ENCODE measurements at places on chromosomes 4 and X.

GRCh38 chrX:73508861-73509260, 54.1 kb upstream of the CHIC1 start:
- no peak for DNase-seq

DNA sequence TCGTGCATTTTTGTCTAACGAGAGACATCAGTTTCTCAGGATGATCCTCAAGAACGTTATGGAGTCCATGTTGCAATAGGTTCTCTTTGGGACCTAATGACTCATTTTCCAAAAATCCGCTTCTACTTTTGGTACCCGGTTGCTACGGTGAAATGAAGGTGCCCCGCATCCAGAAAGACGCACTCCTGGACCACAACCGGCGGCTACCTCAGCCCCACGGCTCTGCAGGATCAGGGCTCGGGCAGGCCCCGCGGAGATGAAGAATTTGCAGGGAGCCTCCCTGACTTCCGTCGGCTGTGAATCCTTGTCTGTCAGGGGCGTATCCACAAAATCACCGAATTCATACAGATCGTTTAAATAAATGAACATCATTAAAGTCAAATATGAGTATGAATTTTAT, 15.6 kb downstream of the GTPBP6 start:
- DNase-seq, result peak; percentile 44

DNA sequence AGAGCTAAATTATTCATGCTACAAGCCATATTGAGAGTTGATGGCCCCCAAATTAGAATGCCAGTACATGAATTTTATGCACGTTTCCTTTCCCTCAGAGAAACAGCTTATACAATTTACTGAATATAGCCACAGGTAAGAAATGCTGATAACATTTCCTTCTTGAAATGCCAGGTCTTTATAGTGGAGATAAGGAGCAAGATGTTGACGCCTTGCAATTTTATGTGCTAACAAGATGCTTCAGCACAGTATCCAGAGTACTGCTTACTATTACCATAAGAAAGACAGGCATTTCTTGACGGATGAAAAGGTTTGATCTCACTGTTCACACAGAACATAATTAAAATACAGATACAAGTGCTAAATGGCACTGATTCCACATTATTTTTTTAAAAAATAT, 223.2 kb upstream of the CTSO start:
- DNase-seq, result no peak

DNA sequence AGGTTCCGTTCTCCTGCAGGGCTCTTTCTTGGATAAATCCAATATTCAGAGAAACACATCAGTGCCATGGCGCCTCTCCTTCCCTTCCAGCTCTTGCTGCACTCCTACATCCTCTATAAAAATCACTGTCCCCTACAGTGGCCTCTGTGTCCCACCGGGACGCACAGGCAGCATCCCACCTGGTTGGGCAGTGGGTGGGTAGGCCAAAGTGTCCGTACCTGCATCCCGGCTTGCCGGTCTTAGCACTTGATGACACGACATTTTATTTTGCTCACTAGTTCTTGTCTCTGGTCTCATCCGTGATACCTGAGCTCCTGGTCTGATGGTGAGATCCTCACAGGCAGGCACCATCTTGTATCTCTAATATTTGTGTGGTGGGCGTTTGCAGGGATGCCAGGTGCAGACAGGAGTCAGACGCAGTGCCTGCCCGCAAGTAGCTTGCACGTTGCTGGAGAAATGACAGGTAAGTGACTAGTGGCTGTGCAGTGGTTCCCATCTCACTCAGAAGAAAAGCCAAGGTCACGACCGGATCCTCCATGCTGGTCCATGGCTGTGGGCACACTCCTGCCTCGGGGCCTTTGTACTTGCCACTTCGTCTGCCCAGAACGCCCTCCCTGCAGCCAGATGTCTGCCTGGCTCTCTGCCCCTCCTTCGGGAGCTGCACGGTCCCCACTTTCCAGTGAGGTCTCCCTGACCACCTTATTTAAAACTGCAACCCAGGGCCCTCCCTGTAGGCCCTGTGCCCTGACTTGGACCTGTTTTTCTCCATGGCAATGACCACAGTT, 109.7 kb downstream of the SORCS2 start:
- DNase-seq, result no peak

- DNase-seq, result peak; percentile 94
These were observed at the start of gene STPG2 for GRCh38 chr4:98143001-98143899. Gene STPG2, minus strand, starts transcription at chr4:98143476.

GRCh38 chr4:10160281-10160856, 43.8 kb upstream of the WDR1 start:
- no peak for DNase-seq

GRCh38 chr4:42330002-42330592, 67.2 kb upstream of the SHISA3 start:
- DNase-seq, result no peak

- no peak for DNase-seq
These were observed 1746.4 kb upstream of the PCDH7 start for GRCh38 chr4:28973587-28974350.

DNA sequence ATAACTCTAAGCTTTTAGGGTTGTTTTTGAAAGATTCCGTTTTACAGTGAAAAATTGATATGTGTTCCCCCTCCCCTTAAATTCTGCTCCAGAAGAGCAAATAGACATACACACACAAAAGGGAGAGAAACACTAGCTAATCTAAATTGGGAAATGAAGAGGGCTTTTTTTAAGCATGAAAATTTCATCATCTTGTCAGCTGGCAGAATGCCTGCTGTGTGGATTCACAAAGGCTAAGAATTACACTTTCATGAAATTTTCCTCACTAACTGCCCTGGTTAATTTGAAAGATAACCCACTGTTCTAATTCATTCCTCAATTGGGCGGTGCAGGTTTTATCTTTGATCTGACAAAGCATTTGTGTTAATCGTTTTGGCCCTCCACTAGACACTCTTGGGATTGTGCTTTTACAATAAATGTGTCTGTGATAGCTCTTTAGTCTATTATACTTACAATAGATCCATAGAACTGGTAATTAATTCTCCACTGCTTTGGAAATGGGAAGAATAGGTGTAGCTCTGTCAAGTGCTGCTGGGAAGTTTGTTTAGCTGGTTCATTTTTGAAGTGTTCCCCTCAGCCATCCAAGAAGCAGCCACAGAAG, 152.9 kb downstream of the POLA1 start:
- no peak for DNase-seq

- DNase-seq, result no peak
These were observed 140.5 kb upstream of the RAPGEF2 start for GRCh38 chr4:158962393-158962792.

DNA sequence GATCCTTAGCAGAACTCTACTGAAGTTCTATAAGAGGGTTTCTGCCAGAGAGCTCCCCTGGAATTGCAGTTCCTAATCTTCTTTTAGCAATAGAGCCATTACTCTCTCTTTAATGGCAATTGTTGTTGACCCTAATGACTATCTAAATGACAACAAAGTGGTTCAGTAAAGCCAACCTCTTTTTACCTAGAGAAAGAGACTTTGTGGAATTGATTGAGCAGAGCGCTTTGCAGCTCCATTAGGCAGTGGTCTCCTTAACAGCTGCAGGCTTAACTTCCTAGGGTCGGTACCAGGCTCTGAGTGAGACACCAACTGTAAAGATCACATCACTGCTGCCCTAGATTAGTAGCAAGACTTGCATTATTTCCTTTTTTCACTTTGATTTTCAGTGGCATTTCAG, 1472.9 kb upstream of the TENM3 start:
- no peak for DNase-seq

DNA sequence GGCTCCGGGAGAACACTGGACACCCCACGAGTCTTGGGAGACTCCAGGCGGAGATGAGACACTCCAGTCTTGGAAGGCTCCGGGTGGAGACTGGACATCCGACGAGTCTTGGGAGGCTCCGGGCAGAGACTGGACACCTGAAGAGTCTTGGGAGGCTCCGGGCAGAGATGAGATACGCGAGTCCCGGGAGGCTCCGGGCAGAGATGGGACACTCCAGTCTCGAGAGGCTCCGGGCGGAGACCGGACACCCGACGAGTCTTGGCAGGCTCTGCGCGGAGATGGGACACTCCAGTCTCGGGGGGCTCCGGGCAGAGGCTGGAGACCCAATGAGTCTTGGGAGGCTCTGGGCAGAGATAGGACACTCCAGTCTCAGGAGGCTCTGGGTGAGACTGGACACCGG, 28.1 kb upstream of the LANCL3 start:
- no peak for DNase-seq

GRCh38 chr4:67762086-67762485, 7.9 kb upstream of the GNRHR start:
- DNase-seq, result no peak

GRCh38 chrX:56550667-56551066, 12.8 kb upstream of the UBQLN2 start:
- no peak for DNase-seq

DNA sequence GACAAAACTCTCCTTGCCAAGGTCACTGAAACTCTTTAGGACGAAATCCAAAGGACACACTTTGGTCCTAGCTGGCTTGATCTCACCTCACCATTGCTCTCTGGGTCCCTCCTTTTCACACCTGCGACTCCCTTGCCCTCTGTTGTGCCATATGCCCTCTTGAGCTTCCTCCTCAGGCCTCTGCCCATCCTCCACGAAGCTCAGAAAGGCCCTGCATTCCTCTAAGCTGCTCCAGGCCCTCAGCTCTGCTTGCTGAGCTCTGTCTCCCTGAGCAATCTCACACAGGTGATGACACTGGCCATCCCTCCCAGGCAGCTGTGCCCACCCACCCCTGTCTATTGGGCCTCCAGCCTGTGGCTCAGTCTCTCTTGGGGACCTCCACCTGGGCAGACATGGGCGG, 10.1 kb upstream of the AFAP1 start:
- no peak for DNase-seq

DNA sequence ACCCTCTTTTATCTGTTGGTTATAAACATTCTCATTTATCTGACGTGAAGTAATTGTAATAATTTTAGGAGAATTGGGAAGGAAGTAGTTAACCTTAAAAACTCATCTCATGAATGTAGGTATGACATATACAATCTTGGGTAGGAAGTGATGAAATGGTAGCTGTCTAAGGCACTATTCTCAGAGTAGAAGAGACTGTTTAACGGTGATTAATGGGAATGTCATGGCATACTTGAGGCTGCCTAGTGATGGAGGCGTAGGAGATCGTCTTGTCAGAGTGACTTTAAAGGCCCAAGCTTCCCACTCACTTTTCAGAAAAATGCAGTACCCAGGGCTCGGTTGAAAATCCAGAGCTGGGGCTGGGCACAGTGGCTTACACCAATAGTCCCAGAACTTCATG, 19.4 kb upstream of the AGA start:
- no peak for DNase-seq

- no peak for DNase-seq
These were observed 29.8 kb upstream of the IL13RA2 start for GRCh38 chrX:115047181-115047580.

GRCh38 chr4:148171596-148171995, 270.6 kb downstream of the NR3C2 start:
- no peak for DNase-seq

DNA sequence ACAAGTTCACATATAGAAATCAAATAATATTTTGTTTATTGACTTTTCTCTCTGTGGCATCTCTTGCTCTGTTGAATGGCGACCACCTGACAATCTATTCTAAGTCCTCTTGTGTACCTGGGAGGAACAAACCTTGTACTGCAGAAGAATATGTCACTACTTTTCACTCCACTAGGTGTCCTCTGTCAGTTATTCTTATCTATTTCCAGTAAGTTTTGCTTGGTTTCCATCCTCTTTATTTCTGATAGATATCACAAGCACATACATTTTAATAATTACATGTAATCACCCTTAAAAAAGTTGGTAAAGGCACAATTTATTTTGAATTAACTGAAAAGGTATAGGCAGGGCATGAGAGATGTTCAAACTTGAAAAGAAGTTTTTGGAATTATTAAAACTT, 238.4 kb downstream of the SNCA start:
- DNase-seq, result no peak

DNA sequence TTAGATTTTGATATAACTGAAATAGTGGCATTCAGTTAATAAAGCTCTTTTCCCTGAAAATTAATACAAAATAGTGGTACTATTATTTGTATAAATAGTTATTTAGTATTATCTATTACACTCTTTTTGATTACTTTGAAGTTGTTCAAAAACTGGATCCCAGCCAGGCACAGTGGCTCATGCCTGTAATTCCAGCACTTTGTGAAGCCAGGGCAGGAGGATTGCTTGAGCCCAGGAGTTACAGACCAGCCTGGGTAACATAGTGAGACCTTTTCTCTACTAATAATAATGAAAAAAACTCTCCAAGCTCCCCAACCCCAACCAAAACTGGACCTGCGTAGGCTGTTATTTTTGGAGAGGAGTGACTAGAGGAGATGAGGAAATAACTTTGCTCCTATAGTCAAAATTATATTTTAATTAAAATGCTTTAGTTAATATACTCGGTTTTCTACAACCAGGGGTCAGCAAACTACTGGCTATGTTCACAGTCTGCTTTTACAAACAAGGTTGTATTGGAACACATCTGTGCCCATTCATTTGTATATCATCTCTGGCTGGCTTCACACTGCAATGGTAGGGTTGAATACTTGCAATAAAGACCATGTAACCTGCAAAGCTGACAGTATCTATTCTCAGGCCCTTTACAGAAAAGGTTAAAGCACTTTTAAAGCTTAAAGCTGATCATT, 27.6 kb downstream of the GUCY1A1 start:
- no peak for DNase-seq

DNA sequence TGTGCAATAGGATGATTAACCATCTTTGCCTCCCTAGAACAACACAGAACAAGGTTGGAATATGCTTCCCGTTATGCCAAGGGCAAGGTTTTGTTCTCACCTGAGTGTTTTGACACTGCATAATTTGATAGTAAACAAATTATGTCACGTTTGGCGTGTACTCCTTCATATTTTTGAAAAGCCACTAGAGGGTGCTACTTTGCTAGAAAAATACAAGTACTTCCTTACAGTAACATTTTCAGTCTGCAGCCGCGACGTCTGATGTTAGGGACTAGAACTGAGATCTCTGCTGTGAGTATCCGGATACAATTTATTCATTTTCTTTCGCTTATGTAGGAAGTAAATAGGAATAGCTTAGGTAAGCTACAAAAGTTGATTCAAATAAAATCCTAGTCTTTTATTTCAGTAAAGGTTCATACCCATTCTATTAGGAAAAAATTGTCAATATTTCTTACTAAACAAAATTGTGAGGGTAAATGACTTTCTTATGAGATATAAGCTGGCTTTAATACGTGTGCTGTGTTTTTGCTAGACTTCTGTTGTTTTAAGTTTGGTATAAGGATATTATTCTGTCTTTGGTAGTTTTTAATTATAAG, 181.1 kb upstream of the WDFY3 start:
- DNase-seq, result no peak

GRCh38 chrX:53116101-53116500, 22.2 kb downstream of the KANTR start:
- DNase-seq, result no peak

GRCh38 chrX:10296576-10296975, 139.8 kb downstream of the CLCN4 start:
- DNase-seq, result no peak

DNA sequence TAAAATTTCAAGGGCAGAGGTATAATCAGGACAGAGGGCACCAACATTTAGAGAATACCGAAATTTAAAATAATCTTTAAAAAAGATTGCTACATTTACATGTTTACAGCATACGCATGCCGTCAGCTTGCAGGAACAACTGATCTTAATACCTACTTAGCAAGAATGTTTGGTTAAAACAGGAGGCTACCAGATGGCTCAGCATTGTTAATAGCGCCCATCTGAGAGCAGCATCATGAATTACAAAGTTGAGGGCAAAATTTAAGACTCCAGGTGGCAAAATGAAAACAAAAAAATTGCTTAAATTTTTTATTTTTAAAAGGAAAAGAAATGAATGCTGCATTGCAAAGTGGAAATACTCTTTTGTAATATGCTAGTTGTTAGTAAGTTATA, 241.3 kb downstream of the C4orf33 start:
- no peak for DNase-seq
